ENCODE measurements at places on chromosomes 7 and 10. TPM values are rescaled to one million over a fixed set of nuclear protein-coding genes. Genes with fewer than 3 reads are reported as not detected.

The UCN3 gene
- total RNA-seq = not detected

The MGAM2 gene
- total RNA-seq = 9.3 TPM

The SFTPD gene
- total RNA-seq = 0.33 TPM

GRCh38 chr7:9900339-9900738 is 1073.3 kb upstream of the PHF14 start:
- no peak for DNase-seq

The ERVW-1 gene
- total RNA-seq = not detected

The GUSB gene
- 50.8 TPM for total RNA-seq

The GLI3 gene
- total RNA-seq = 1.0 TPM

The GPC2 gene
- 0.99 TPM for total RNA-seq

DNA sequence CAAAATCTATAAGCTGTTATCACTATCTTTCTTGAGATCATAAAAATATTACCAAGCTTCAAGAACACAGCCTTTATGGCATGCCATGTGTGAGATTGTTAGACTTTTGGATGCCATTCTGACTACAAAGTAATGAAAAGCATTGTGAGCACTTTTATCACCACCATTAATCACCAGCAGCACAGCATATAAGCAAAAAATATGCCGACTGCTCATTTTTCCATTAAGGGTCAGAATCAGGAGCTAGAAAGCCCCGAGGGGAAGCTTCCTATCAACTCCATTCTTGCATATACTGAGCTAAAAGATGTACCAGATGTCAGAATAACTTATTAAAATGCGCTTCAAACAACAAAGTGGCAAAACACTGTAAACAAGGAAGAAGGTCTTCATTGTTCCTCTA is 114.3 kb downstream of the LMBR1 start:
- DNase-seq = no peak

The FGFR2 gene
- 56.0 TPM for total RNA-seq

The MRLN gene
- not detected for total RNA-seq

- peak; percentile 91 for DNase-seq
Observed at GRCh38 chr10:75230600-75231038, 5.1 kb downstream of the COMTD1 start.

DNA sequence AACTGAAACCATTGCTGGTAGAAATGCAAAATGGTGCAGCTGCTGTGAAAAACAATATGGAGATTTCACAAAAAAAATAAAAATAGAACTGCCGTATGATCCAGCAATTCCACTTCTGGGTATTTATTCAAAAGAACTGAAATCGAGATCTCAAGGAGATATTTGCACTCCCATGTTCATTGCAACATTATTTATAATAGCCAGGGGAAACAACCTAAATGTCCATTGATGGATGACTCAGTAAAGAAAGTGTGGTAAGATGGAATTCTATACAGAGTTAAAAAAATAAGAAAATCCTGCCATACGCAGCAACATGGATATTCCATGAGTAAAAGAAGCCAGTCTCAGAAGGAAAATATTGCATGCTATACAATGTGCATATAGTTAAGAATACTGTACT is 290.6 kb upstream of the GHITM start:
- DNase-seq = no peak

- DNase-seq = peak; percentile 4
Observed at GRCh38 chr7:927031-927671, 27.3 kb downstream of the ADAP1 start.

DNA sequence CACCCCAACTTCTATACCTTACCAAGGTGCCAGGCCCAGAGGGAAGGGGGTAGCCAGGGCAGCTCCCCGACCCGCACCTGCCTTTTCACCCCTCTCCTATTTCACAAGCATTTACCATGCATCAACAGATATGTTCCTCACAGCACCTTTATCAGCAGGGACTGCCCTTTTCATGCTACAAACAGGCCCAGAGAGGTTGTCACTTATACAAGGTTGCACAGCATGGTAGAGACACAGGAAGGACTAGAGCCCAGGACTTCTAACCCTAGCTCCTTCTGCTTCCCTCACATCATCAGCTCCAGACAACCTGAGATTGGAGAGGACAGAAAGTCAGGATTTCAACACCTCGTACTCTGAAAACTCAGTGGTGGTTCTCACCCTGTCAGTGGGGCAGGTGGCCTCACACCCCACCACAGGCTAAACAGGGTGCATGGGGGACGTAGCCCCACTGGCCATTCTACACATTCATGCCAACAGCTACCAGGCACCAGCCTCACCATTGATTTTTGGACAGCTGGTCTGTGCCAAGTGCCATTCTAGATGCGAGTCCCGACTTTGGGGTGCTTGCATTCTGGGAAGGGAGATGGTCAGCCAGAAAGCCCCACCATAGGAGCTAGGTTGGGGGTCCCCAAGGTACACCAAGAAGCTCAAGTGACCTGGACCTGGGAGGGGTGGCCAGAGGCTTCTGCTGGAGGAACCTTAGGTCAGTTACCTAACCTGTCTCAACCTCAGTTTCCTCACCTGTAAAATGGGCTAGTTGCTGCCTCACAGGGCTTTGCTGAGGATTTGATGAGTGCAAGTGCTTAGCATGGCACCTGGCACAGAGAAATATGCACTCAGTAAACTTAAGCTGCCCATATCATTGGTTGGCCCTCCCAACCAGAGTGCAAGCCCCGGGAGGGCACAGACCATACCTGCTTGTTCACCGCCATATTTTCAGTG is 38.4 kb downstream of the CHST3 start:
- no peak for DNase-seq

GRCh38 chr10:17649836-17650235 is 5.9 kb downstream of the STAM start:
- DNase-seq = no peak

DNA sequence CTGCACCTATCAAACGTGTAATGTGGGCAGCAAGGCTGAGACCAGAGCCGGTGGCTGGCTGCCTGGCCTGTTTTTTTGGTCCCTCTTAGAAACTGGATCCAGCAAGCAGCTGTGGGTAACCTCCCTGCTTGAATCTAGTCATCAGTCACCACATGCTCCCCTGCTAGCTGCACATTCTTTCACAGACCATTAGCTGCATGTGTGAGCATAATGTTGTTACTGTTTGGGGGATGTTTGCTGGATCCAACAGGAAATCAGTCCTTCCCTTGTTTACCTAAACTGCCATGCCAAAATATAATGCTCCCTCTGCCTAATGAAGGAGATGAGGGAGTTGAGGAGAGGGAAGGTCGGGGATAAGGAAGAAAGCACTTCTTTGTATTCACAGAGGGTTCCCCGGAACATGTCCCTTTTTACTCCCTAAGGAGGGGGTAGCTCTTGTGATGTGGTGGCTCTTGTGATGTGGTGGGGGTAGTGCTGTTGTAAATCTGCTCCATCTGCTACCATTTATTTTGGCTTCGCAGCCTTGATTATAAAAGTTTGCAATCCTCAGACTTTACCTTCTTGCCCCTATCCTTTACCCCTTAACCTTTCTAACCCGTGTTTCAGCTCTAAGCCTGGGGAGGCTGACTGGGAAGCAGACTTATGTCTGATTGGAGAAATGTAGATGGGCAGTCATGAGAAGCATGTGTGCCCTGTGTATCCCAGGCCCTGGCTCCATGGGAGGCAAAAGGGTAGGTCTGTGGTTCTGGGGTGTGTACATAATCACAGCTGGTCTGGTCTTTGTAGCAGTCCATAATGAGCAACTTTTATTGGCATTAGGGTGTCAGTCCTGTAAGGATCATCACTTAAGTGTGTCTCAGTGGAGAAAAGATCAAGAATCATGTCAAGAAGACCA is 20.8 kb downstream of the LOXL4 start:
- no peak for DNase-seq

DNA sequence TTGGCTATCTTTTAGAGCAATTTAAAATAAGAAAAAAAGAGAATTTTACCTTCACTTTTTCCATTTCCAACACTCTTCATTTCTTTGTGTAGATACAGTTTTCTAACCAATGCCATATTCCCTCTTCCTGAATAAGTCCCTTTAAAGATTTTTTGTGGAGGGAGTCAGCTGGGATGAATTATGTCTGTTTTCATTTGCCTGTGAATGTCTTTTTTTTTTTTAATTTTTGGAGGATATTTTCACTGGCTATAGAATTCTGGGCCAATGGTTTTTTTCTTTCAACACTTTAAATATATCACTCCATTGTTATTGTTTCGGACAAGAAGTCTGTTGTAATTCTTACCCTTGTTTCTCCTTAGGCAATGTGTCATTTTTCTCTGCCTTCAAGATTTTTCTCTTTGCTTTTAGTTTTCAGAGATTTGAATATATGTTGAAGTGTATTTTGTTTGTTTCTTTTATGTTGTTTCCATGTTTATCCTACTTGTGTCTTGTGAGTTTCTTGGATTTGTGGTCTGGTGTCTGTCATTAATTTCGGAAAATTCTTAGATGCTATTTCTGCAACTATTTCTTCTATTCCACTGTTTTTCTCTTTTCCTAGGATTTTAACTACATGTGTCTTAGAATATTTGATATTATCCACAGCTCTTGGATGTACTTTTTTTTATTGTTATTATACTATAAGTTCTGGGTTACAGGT is 20.0 kb upstream of the CXCL12 start:
- no peak for DNase-seq

DNA sequence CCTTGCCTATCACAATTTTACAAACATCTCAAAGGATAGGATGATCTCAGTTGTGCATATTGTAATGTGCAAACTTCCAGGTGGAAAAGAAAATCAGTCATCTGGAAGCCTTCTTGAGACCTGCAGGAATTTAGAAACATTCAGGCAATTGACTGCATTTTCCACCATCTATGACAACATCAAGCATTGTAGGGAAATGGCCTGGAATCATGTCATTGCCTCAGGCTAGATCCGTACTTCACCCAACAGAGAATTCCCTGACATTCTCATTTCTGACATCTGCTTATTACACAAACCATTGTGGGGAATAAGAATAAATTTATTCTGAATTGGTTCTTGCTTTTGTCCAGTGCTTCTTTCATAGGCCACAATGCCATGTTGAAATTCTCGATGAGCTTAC is 124.9 kb upstream of the NPVF start:
- DNase-seq = no peak

The LRRC61 gene
- 4.9 TPM for total RNA-seq

GRCh38 chr10:62214364-62214874 is 54.2 kb downstream of the RTKN2 start:
- DNase-seq = no peak

DNA sequence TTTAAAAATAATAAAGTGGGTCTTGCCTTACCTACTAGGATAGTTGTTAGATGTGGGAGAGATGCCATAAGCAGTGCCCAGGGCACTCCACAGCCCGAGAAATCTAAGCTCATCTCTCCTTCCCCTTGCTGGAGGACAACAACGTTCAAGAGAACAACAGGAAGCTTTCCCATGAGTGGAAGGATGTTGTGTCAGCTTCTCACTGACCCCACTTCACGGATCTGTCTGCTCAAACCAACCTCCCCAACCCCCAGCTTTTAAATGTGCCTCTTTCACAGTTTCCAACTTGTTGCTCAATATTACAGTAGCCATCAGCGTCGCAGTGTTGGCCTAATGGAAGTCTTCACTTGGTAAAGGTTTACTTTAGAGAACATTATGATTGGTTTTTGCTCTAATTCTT is 72.1 kb downstream of the PTPRE start:
- no peak for DNase-seq

DNA sequence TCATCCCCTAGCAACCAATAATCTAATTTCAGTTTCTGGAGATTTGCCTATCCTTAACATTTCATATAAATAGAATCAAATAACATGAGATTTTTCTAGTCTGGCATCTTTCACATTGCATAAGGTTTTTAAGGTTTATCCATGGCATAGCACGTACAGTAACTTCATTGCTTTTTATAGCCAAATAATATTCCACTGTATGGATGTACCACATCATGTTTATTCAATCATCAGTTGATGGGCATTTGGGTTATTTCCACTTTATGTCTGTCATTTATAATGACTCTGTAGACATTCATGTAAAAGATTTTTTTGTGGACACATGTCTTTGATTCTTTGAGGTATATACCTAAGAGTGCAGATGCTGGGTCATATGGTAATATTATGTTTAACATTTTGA is 1052.6 kb downstream of the DNAJB9 start:
- DNase-seq = no peak

- DNase-seq = peak; percentile 60
Observed at GRCh38 chr10:49594594-49594993, 15.5 kb upstream of the SLC18A3 start.

- DNase-seq = no peak
Observed at GRCh38 chr10:18271491-18271890, 131.3 kb downstream of the CACNB2 start.

The NAT16 gene
- 0.26 TPM for total RNA-seq

The SLC13A1 gene
- total RNA-seq = under 0.01 TPM

DNA sequence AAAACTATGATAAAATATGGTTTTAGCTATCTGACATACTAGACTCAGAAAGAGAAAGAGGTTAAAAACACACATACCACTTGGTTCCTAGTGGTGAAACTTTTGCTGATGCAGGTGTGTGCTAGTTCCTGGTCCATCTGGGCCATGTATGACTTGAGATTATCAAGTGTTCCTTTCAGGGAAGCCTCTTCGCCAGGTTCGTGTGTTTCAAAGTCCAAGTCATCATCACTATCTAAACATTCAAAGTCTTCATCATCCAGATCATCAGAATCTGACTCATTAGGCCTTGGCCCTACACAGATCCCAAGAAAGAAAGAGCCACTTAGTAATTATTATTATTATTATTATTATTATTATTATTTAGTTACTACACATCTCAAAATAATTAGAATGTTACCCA is 26.4 kb downstream of the NUDT13 start:
- DNase-seq = no peak

DNA sequence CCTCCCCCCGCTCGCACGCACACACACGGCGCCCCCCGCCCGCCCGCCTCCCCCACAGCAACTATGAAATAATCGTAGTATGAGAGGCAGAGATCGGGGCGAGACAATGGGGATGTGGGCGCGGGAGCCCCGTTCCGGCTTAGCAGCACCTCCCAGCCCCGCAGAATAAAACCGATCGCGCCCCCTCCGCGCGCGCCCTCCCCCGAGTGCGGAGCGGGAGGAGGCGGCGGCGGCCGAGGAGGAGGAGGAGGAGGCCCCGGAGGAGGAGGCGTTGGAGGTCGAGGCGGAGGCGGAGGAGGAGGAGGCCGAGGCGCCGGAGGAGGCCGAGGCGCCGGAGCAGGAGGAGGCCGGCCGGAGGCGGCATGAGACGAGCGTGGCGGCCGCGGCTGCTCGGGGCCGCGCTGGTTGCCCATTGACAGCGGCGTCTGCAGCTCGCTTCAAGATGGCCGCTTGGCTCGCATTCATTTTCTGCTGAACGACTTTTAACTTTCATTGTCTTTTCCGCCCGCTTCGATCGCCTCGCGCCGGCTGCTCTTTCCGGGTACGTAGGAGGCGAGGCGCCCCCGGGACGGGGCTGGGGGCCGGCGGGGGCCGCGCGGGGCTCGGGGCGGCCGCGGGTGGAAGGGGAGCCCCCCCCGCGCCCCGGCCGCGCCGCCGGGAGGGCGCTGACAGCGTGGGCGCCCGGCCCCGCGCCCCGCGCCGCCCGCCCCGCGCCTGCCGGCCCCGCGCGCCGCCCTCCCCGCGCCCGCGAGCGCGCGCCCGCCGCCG is 441 bp downstream of the BMI1 start:
- peak; percentile 64 for DNase-seq

GRCh38 chr7:151851145-151851751 is 25.7 kb downstream of the PRKAG2 start:
- peak; percentile 71 for DNase-seq

GRCh38 chr7:31047313-31048146 is 4.6 kb upstream of the ADCYAP1R1 start:
- no peak for DNase-seq
